ENCODE measurements at places on chromosomes 2 and 18.

GRCh38 chr2:196939371-196939770 lies 12.9 kb upstream of the PGAP1 start:
- no peak for DNase-seq

GRCh38 chr2:33437815-33438214 lies 38.6 kb upstream of the RASGRP3 start:
- no peak for DNase-seq

GRCh38 chr2:131125195-131125757 lies 20.1 kb downstream of the PLEKHB2 start:
- DNase-seq: no peak

GRCh38 chr2:233972941-233973575 lies 55.9 kb downstream of the TRPM8 start:
- no peak for DNase-seq

GRCh38 chr2:120893811-120894584 lies 158.3 kb downstream of the GLI2 start:
- no peak for DNase-seq

GRCh38 chr2:7726989-7727388 lies 809.8 kb downstream of the RNF144A start:
- DNase-seq: no peak

All from stimulated activated CD4-positive, alpha-beta T cell treated with anti-CD3 and anti-CD28 coated beads, TNF-alpha, amount 100 ng/mL, for 1 hour (primary cell).